Activated CD8-positive, alpha-beta memory T cell treated with anti-CD3 and anti-CD28 coated beads for 4 hours (primary cell): ENCODE measurements at places on chromosomes 11 and 22.

DNA sequence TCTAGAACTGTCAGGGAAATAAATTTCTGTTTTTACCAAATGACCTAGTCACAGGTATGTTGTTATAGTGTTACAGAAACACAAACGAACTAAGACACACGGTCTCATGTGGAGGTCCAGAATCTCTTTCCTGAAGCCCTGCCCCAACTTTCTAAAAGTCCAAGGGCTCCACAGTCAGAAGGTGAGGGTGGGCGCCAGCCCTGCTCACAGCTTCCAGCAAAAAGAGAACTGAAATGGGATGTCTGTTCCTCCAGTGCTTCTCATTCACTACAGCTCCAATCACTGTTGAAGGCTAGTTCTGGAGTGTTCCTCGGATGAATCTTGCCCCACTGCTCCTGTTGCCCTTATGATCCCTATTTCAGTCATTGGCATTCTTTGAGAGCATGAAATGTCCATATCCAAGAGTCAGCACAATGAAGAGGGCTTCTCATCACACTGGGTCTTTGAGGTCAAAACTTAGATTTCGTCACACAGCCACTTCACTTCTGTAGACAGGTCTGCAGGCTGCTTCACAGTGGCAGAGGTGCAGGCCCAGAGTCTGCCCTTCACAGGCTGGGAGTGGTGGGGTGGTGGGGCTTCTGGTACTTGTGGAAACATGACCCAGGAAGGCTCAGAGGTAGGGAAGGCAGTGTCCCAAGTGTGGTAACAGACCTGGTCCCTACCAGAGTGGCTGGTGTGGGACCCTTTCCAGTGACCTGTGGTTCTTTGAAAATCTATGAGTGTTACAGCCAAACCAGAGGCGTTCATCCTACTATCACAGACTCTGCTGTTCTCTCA lies 34.9 kb downstream of the FAM181B start:
- no peak for DNase-seq

GRCh38 chr11:3123305-3123704 lies 41.8 kb downstream of the OSBPL5 start:
- DNase-seq, result no peak

DNA sequence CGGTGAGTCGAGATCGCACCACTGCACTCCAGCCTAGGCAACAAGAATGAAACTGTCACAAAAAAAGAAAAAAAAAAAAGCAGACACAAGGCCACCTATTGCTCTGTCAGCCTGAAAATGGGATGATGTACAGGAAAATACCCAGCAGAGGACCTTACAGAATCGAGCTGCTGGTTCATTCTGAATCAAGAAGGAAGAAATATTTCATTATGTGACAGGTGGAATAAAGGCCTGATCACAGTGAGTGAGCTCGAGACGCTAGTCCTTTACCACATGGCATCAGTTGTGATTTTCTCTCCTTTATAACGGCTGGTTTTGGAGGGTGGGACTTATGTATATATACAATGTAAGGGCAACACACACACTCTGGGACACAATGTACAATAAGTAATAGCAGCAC lies 340.0 kb downstream of the LARGE1 start:
- DNase-seq, result no peak

DNA sequence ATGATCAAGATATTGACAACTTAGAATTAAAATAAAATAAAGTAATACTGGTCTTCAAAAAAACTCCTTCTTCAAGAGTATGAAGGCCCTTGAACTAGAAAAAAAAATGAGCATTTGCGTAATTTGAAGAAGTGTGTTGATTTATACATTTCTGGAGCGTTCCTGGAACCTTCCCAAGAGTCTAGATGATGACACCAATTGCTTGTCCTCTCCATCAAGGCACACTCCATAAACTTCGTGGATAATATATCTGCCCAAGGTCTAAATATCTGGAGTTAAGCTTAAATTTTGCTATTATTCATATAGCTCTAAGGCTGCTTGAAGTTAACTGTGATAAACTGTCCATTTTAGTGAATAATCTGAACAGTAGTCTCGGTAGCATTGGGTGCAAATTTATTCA lies 361.3 kb upstream of the CNTN5 start:
- no peak for DNase-seq

GRCh38 chr11:33055375-33055774 lies 16.0 kb downstream of the TCP11L1 start:
- DNase-seq, result no peak

DNA sequence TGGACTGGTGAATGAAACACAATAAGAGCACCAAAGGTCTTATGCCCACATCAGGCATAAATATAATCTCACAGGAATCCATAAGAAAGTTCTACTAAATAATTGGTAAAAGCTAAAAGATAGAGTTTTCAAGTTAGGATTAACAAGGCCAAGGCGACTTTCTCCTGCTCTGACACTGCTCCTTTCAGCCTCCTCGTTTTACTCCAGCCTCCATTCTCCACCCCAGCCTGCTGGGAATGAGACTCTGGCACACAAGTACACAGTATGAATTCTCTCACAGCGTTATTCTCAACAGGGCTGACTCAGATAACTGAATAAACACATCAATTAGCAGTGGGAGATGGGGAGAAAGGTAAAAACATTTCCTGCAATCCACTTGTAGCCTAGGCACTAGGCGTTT lies 94.9 kb downstream of the APOL5 start:
- DNase-seq, result no peak

- no peak for DNase-seq
These were observed 35.5 kb downstream of the SYT7 start for GRCh38 chr11:61545341-61545740.

GRCh38 chr11:130369713-130370112 lies 55.0 kb upstream of the ZBTB44 start:
- no peak for DNase-seq

DNA sequence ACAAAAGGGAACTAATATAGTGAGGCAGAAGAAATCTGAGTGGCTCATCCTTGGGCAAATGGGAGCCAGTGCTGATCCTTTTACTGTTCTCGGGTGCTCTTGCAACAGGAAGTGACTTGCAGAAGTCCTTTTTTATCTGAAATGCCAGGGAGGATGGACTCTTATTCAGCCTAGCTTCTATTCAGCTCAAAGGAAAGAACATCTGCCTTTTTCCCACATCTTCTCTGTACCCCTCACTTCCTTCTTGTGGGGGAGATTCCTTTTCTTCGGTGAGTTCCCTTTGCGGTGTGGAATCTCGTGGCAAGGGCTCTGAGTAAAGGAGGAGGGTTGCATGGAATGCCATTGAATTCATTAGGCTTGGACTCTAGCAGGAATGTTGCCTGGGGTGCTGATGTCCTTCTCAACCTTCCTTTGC lies 76.2 kb downstream of the ZBTB16 start:
- DNase-seq, result no peak

- no peak for DNase-seq
These were observed 13.2 kb upstream of the ADA2 start for GRCh38 chr22:17232406-17232805.

DNA sequence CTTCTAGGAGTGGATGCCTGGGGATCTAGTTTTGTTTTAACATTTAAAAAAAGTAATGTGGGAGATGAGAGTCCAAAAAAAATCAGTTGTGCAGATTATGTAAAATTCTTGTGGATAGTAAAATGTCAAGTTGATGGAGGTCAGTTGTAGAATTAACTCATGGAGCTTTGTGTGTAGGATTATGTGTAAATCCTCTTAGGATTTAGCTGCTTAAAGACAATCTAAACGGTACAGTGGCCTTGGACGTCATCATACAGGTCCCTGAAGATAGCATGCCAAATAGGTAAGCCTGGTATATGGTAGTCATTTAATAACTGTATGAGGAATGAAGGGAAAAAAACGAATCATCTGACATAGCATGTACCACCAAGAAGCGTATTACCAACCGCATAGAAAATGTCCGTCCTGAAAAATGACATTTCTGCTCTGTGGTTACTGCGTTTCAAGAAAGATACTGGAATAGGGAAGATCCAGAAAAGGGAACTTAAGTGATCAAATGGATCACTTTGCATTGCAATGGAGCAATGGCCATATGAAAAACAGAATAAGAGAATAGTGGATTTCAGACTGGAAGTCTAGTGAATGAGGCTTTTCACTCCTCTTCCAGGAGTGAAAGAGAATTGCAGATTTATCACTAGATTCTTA lies 61.3 kb downstream of the BCL2L13 start:
- DNase-seq, result no peak

DNA sequence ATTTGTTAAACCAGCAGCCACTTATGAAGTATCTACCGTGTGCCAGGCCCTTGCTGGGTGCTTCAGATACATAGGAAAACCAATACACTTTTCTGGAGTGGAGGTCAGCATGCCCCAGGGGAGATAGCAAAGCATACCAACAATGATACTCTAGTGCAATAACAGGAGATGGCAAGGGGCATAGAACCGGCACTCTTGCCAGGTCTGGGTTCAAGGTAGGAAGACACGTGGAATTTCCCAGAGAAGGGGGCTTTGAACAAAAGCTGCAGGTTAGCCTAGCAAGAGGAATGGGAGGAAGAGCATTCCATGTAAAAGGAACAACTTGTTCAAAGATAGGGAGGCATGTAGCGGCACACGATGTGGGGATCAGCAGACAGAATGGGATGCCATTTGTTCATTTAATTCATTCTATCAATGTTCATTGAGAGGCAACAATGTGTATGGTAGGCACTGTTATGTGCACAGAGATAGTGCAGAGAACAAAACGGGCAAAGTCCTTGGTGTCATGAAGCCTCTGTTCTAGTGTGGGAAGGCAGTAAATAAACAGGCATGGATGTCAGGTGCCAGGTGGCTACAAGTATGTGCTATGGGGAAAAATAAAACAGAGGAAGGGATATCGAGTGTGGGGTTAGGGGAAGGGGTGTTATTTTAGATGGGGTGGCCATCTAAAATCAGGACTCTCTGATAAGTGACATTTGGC lies 162.6 kb upstream of the E2F8 start:
- no peak for DNase-seq

GRCh38 chr11:125211948-125212340 lies 47.4 kb downstream of the PKNOX2 start:
- DNase-seq, result no peak

- DNase-seq, result no peak
These were observed 313.1 kb downstream of the C11orf87 start for GRCh38 chr11:109735128-109735527.

DNA sequence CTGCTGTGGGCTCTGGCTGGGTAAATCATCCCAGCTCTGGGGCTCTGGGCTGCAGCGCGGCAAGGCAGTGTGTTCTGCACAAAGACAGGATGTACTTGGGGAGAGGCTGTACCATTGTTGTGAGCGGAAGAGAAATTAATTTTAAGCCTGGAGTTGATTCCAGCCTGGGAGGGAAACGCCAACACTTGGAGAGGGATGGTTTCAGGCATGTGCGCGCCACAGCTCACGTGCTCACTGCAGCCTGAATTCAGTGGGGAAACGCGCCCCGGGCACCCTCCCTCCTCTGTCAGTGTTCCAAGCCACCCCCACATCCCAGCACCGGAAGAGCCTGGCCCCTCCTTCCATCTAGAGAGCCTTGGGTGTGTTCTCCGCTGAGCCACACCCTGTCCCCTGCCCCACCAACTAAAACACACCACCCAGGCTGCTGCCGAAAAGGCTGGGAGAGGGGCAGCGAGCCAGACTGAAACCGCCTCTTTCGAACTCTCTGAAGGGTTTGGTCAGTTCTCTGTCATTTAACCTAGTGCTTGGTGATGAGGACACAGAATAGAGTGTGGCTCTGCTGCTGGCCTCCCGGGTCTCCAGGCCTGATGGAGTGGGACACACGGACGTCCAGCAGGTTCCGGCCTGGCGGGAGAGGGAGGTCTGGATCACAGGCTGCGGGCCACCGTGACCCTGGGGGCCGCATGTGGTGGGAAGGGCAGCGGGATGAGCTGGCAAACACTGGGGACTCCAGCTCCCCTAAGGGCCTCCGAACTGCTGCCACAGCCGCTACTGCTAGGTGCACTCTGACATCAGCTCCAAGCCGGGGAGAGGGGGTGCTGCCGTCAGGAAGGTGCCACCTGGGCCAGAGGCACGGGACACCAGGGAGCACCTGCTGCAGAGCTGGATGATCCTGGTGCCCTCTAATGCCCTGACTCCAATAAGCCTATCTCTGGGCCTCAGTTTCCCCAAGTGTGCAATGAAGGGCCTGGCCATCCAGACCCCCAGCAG lies 230.8 kb downstream of the CTTN start:
- no peak for DNase-seq

DNA sequence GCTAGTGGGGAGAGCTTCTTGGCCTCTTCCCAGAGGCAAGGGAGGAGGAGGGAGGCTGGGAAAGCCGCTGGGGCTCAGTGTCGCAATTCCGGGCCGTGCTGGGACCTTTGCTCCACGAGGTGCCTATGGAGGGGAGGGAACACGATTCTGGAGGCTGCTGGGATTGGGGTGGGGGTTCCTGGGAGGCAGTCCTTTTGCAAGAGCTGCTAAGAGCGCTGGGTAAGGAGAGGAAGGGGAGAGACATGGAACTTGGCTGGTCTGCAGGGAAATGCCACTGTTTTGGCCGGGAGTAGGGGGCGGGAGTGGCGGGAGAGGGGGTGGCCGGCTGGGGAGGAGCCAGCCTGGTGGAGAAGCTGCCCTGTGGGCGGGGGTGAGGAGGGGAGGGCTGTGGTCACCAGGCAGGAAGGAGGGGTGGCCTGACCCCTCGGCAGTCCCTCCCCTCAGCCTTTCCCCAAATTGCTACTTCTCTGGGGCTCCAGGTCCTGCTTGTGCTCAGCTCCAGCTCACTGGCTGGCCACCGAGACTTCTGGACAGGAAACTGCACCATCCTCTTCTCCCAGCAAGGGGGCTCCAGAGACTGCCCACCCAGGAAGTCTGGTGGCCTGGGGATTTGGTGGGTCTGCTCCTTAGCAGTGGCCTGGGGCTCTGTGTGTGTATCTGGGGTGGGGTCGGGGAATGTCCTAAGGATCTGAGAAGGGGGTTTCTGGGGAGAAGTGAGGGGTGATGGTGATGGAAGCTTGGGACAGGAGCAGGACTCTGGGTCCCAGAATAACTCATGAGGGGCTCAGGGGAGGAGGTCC lies at the start of gene NR1H3:
NR1H3 (plus strand) TSS at position 480 of the 800 bp plus-strand sequence. CDS start 1,221 bp downstream, outside the sequence.
- no peak for DNase-seq

DNA sequence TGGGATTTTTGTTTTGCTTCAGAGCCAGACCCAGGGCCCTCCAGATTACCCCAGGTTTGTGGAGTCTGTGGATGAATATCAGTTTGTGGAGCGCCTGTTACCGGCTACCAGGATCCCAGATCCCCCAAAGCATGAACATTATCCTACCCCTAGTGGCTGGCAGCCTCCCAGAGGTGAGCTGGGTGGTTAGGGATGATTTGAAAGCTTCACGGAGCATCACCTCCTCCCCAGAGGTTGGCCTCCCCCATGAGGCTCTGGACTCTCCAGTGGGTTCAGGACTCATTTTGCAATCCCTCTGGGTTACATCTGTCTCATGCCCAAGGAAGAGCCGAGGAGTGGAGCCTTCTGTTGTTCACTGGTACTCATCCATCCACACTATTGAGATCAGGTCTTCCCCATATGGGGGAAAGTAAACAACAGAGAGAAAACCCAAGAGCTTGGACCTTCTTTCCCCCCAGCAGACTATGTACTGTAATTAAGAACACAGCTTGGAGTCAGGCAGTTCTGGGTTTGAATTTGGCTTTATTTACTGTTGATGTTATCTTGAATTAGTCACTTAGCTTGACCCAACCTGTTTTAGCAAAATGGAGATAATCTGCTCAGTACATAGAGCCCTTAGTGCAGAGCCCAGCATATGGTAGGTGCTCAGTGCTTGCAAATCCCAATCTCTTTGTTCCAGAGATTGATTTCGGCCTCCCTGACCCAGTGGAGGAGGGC lies 2.5 kb downstream of the MRPL49 start:
- no peak for DNase-seq

GRCh38 chr11:119488256-119488995 lies 65.5 kb upstream of the THY1 start:
- no peak for DNase-seq
